Endothelial cell (in vitro differentiated cells): ENCODE measurements at places on chromosomes 6 and 20. TPM values are rescaled to one million over a fixed set of nuclear protein-coding genes. Genes with fewer than 3 reads are reported as not detected.

- DNase-seq = no peak
Measured at GRCh38 chr6:40543146-40543545, 44.0 kb downstream of the LRFN2 start.

DNA sequence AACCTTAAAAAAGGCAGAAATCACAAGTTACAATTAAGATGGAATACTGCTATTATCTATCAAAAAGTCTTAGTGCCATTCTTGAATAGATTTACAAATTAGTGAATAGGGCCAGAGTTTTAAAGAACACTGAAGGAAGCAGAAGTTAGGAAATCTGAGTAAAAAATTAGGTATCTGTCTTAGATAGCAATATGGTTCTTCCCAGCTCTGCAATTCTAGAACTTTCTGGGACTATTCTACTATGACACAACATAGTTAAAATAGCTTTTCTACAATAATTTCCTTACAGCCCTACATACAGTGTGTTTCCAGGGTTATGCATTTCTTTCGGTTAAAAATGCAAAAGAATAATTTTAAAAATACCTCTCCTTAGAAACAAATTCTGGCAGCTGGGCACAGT is 18.2 kb downstream of the IFNGR1 start:
- no peak for DNase-seq

MUC22 gene
- not detected for total RNA-seq

DNA sequence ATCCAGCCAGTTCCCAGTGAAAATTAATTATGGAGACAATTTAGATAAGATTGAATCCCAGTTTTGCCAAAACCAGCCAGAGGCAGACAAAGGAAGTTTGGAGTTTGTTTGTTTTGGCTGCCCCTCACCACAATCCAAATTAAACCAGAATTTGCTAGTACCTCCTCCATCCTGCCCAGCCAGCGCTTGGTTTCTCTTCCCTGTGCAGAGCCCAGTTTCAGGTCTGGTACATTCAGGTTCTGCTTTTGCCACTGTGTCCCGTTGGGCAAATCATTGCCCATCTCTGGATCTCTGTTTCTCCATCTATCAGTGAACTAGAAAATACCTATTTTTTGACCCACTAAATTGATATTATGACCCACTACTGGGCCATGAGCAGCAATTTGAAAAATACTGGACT is 26.4 kb downstream of the FOXP4 start:
- no peak for DNase-seq

GRCh38 chr6:75621846-75622245 is 20.2 kb downstream of the SENP6 start:
- DNase-seq = no peak

GRCh38 chr6:19866173-19866984 is 29.2 kb downstream of the ID4 start:
- no peak for DNase-seq

DNA sequence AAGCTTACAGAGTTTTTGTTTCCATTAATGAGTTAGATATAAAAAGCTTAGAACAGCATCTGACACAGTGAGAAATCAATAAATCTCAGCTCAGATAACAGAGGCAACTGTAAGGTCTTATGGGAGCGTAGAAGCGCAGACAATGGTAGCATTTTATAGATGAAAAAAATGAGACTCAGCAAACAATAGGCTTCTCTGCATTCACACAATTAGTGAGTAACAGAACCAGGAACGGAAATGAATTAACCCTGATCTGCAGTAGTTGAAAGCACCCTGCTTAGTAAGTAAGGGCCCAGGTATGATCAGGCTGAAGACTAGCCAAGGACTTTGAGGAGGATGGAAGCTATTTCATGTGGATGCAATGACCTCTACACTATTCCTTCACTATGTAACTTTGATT is 147.2 kb upstream of the EYA4 start:
- no peak for DNase-seq
